ENCODE measurements at places on chromosomes 4 and X.

DNA sequence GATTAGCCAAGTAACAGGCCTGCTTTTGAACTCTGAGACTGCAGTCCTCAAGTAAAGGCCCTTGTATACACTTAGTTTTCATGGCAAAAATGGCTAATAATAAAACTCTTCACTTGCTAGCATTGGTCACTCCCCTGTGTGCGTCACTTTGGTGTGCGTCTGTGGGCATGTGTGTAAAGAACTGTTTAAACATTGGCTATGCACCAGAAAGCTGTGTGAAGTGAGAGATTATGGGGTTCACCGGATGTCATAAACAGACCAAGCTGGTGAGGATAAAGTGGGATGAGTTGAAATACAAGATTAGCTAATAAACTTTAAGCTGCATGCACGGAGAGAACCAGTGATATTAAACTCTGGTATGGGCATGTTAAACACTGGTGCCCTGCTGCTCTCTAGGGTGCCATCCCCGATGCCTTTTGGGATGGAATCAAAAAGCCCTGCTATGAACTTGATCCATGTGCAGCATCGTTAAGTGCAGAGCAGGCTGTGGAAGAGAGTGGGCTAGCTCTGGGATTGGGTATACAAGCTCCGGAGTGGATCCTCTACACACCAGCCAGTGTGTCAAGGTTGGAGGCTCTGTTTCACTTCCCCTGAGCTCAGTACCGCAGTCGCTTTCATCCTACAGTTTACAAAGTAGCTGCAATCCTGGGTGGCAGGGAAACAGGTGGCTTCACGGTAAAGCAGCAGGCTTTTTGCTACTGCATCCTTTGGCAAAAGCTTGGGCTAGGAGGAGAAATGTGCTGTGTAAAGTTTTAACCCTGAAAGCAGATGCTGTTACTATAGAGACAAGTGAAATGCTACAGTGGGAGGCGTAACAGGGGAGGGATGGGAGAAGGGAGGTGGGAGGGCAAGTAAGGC is 108.3 kb upstream of the SLC4A4 start:
- peak; percentile 54 for DNase-seq

DNA sequence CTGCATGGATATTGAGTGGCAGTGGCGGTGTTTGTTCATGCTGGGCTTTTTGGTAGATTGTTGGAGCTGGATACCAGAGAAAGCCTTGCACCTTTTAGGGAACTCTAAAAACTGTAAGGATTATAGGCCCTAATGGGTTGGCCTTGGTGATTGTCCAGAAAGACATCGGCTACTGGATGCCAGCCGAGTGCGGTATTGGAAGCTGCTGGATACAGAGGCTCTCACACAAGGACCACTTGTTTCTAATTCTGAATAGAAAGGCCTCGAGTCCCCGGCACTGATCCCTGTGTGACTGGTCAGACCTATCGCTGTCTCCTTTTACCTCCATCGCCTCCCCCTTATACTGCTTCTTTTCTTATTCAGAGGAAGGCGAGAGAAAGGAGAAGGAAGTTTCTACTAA is 27.3 kb upstream of the SCOC start:
- DNase-seq: no peak

DNA sequence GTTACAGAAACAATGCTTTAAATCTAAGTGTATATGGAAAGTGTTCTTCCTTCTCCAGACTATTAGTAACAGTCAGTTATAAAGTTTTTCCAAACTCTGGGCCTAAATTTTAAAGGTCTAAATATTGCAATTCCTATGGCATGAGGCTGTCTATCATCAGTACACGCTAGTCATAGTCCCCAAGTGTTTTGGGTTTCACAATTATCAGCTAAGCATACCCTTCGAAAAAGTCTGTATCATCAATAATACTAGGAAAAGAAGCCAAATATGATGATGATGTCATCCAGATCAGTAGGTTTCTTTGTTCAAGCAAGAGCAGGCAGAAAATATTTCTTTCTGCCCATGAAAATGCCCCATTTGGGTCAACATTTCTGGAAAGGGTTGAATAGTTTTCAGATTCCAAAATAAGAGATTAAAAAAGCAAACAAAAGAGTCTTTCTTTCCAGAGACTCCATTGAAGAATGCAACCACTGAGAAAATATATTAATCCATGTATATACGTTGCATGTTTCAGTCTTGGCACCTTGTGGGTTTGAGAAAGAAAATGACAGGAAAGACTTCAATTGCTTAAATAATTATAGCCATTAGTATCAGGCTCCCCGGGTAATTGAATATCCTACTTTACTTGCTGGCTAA is 173.8 kb downstream of the CAMK2D start:
- DNase-seq: no peak

DNA sequence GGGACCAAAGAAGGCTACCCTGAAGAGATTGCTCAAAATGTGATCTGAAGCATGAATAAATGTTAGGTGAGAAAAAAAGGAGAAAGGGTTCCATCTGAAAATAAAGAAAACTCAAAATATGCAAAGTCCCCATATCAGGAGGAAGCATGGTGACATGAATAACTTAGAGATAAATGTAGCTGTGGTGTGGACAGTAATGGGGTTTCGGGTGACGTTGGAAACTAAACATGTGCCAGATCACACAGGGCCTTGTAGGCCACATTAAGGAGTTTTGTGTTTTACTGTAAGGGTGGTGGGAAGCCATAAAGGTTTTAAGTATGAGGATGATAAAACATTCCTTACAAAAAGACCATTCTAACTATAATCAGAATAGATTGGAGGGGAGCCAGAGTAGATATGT is 40.3 kb upstream of the ACSL4 start:
- DNase-seq: no peak

GRCh38 chrX:1185561-1185960 is 26.9 kb downstream of the CRLF2 start:
- no peak for DNase-seq

DNA sequence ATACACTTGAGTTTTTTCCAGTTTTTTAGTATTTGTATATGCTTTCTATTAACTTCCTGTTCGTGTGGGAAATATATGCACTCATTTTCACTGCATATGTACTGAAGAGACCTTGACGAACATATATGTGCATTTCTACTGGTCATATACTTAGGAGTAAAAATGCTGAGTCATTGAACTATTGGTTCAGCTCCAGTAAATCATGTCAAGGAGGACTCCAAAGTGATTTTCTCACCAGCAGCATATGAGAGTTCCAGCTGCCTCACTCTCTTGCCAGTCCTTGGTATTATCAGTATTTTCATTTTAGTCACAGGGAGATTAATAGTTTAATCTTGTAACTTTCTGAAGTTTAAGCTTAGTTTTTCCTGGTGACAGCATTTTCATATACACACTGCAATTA is 2750.2 kb downstream of the ARAP2 start:
- no peak for DNase-seq

DNA sequence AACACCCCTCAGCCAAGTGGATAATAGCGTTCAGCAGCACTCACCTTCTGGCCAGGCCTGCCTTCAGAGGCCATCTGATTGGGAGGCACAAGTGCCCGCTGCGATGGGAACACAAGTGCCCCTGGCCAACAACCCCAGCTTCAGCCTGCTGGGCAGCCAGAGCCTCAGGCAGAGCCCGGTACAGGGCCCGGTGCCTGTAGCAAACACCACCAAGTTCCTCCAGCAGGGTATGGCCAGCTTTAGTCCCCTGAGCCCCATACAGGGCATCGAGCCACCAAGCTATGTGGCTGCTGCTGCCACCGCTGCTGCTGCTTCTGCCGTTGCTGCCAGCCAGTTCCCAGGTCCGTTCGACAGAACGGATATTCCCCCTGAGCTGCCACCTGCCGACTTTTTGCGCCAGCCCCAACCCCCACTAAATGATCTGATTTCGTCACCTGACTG is 55.9 kb upstream of the MTM1 start:
- no peak for DNase-seq

DNA sequence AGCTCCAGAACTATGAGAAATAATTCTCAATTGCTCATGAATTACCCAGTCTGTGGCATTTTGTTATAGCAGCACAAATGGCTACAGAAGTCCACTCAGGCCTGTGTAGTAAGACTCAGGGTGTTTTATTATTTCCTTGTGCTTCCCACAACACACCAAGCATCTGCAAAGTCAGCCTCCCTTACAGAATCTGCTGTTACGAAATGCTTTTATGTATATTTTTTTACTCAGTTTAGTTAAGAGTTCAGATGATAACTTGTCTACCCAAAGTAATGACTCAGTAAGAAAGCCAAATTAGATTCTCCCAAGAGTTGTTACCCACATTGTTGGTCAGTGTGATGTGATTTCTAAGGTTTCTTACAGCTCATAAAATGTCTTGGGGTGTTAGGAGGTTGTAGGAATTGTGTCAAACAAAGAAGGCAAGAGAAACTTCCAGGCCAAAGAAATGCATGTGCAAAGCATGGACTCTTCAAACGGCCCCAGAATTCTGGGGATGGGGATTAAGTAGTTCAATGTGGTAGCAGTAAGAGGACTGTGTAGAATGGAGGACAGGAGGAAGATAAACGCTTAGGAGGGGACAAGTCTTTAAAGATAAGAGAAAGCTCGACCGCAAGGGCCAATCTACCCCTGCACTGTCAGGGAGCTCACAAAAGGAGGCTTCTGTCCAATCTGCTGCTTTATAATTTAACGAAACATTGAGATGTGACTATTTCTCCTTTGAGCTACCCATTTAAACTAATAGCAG is 35.4 kb upstream of the TMEM184C start:
- no peak for DNase-seq

DNA sequence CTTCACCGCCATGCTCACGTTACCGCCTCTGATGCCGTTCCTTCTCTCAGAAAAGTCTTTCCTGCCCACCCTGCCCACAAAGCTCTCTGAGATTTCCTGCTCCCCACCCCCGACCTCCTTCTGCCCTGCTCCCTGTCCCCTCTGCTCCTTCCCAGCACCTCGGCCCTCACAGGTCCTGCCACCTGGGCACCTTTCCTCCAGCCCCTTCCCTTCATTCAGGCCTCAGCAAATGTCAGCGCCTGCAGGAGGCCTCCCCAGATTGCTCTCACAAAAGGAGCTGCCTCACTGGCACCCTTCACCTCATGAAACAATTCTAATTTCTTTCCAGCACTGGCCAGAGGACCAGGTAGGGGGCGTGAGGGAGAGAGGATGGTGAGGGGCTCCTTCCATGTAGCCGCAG is 33.6 kb upstream of the MXD4 start:
- DNase-seq: no peak

DNA sequence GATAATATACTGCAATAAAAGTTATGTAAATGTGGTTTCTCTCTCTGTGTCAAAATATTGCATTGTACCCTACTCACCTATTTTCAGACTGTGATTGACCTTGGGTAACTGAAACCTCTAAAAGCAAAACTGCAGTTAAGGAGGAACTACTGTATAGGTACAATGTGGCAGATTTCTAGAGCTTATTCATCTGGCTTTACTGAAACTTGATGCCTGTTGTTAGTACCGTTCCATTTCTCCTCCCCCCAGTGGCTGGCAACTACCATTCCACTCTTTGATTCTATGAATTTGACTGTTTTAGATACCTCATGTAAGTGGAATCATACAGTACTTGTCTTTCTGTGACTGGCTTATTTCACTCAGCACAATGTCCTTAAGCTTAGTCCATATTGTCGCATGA is 61.9 kb downstream of the HOPX start:
- DNase-seq: no peak

- no peak for DNase-seq
Measured at GRCh38 chr4:16238327-16238726, 12.1 kb upstream of the TAPT1 start.

DNA sequence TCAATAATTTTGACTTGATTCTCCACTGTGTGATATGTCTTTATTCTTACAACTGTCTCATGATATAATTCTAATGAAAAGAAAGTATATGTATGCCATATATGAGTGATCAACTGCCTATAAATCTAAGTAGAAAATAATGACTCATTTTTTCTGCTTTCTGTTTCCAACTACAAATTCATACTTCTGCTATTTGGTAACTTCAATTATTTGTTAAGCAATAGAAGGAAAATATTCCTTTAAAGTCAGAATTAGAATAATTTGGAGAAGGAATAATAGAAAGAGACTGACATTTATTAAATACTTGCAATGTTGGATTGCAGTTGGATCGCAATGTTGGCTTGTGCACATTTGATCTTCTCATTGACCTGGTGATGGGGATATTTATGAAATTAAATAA is 204.2 kb upstream of the PACRGL start:
- DNase-seq: no peak

- no peak for DNase-seq
Measured at GRCh38 chr4:47368211-47368610, 95.3 kb downstream of the COMMD8 start.

GRCh38 chr4:145796346-145796745 is 116.4 kb downstream of the C4orf51 start:
- no peak for DNase-seq

DNA sequence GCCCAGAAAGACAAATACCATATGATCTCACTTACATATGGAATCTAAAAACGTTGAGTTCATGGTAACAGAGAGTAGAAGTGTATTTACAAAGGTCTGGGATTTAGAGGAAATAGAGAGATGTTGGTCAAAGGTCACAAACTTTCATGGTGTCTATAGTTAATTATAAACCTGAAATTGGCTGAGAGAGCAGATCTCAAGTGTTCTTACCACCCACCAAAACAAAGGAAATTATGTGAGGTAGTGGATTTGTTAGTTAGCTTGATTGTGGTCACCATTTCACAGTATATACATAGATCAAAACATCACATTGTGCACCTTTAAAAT is 186.8 kb downstream of the NWD2 start:
- no peak for DNase-seq

DNA sequence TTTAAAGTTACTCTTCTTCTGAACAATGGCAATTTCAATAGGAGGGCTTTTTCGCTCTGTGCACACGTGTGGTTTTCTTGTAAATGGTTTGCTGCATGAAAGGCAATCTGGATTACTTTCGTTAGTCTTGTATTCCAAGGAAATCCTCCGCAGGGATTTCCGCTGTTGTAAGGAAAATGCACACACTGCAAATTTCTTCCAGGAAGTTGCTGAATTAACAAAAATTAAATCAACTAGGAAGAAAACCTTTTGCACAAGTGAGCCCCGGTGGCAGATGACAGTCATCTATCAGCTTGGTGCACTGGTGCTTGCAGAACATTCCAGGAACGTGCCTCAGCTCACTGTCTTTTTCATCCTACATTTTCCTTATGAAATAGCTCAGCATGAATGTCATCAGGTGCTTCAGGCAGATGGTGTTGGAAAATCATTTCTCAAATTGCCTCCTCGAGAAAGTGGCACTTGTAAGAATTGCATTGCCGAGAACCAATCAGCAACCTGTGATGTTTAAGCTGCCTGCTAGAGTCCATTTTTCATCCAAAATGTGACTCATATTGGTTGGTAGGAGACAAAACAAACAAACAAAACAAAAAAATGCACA is 272.4 kb upstream of the VCX start:
- DNase-seq: no peak

GRCh38 chrX:15177316-15177715 is 92.6 kb downstream of the ASB9 start:
- DNase-seq: no peak

DNA sequence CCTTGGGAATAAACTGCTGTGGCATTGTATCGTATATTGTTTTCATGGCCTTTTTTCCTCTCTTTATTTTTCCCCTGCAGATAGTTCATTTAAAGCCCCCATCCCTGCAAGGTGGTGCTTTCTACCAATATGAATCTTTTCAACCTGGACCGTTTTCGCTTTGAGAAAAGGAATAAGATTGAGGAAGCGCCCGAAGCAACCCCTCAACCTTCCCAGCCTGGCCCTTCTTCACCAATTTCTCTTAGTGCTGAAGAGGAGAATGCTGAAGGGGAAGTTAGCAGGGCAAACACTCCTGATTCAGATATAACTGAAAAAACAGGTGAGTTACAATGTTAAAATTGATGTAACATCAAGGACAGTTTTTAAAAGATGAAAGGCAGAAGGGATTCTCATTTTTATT is 601 bp downstream of the SMARCAD1 start:
- DNase-seq: no peak

Measured in pancreas (tissue), 10 donors.